ENCODE measurements at places on chromosomes 1 and 21.

DNA sequence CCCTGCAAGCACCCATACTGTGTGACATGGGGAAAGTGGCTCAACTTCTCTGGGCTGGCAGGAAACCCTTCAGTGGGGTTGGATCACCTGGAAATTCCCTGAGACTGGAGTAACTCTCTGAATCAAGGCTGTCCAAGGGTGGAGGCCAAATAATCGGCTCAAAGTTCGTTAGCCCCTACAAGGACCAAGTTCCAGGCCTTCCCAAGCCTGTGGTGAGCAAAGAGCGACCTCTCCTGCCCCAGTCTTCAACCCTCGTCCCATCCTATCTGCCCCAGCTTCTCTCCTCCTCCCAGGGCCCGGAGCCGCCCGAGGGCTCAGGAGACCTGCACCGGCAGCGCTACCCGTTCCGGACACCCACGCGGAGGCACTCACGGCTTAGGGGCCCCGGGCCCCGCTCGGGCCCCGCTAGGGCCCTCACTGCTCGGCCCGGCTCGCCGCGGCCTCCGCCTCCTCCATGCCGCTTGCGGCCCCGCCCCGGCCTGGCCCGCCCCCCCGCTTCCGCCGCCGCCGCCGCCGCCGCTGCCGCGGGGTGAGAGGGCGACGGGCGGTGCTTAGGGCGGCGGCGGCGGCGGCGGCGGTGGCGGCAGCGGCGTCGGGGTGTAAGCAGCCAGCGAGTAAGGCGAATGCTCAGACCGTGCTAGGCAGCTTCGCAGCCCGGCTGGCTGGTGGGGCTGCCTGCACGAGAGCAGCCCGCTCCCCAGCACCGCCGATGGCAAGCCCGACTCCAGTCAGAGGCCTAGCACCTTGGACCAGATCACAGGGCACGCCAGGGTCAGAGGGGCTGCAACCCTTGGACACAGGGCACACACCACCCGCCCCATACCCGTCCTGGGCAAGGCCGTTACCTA, at the start of gene POMGNT1:
Gene POMGNT1 (minus strand): TSS at position 471 of the 848 bp plus-strand sequence. CDS start 613 bp downstream, outside the sequence.
- DNase-seq, result no peak

DNA sequence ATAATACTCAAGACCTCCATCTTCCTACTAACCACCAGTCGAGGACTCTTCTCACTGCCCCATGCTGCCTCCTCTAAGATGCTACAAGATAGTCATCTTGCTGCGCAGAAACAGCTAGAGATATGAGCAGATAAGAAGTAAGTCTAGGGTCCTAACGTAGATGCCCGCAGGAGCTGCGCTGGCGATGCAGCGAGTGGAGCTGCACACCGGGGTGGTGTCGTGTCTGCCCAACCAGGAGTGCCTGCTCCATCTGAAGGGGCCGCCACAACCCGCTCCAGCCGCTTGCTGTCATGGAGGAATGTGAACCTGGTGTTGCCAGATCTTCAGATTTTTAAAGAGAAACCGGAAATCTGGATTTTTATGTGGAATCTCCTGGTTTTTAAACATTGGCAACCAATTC, 175.1 kb downstream of the VPS13D start:
- no peak for DNase-seq

- no peak for DNase-seq
These were observed 24.9 kb upstream of the ETS2 start for GRCh38 chr21:38780879-38781278.

GRCh38 chr21:34809822-34810221, 141.0 kb downstream of the CLIC6 start:
- DNase-seq, result no peak

GRCh38 chr21:45026066-45026745, 48.2 kb upstream of the ADARB1 start:
- DNase-seq, result no peak

DNA sequence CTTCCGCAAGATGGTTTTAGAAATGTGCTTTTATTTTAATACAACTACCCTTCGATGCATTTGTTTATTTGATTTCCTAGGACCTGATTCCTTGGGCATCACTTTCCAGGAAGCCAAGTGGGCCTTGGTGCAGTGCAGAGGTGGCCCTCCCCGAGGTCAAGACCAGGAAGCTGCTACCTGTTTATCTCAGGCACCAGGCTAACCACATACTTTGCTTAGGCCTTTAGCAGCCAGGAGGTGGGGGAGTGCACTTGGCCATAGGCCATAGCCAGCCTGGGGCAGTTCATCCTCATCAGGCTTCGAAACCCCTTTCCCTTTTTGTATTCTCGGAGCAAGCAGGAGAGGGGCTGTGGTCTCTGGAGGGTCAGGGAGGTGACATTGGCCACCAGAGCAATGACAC, 45.4 kb downstream of the SMYD2 start:
- no peak for DNase-seq

GRCh38 chr1:22487781-22488180, 36.1 kb downstream of the ZBTB40 start:
- no peak for DNase-seq

DNA sequence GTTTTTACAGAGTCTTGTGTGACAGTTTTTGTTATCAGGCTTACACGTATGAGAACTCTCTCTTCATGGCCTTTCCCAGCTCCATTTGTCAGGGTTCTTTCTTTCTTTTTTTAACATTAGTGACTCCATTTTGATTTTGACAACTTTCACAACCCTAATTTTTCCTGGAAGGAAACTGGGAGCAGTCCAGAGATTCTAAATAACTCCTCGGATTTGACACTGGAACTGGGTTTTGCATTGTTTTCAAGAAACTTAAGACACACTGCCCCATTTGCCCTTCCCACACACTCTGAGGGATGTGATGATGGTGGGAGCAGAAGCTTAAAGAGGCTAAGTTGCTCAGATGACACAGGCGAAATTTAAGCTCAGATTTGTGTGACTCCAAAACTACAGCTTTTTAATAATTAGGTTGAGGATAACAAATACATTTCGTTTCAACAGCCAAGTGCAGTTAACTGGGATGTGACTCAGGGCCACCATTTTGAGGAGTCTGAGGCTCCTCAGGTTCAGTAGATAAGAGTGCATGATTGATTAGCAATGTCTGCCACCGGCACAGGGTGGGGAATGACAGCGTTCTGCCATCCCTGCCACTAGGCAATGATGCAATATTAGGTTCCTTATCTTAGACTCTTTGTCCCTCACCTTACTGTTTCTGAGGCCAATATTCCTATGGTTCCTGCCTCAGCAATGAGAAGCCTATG, 95.1 kb upstream of the ATP1A1 start:
- DNase-seq, result no peak

- DNase-seq, result no peak
These were observed 37.6 kb upstream of the SAMSN1 start for GRCh38 chr21:14583629-14584255.

Measured in stromal cell of bone marrow (primary cell).